ENCODE measurements at places on chromosomes 16 and 17.

GRCh38 chr16:23351360-23351759 lies 49.3 kb downstream of the SCNN1B start:
- no peak for DNase-seq

DNA sequence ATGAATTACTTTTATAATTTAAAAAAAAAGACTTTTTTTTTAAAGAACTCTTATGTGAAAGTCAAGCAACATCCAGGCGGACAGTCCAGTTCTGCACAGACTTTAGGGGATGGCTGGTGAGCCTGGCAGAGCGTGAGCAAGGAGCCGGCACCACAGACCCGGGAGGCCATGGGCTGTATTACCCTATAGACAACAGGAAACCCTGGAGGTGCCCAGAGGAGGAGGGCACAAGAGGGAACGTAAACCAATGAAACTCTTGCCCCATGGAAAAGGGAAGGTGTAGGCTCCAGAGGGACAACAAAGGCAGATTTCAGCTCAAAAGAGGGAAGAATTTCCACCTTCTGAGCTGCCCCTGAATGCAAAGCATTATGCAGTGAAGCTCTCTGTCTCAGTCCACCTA lies 25.5 kb upstream of the RPH3AL start:
- no peak for DNase-seq

DNA sequence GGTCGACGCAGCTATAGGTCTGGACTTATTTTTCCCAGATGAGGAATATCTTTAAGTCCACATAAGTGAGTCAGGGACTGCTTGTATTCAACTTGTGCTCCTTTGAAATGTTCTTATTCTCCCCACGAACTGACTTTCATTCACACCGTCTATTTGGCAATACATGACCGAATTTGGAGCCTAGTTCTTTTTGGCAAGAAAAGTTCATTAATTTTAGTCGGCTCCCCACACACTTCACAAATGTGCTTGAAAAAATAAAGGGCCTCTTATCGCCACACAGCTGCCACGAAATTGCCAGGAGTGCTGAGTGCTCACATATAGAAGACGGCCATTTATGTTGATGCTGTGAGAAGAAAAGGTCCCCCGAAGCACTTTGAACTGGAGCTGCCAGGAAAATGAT lies 152.6 kb downstream of the PRKCA start:
- DNase-seq: no peak

- no peak for DNase-seq
Measured at GRCh38 chr17:59893676-59894100, 767 bp downstream of the RPS6KB1 start.

- DNase-seq: no peak
Measured at GRCh38 chr17:40015005-40015997, at the start of gene CSF3. Gene CSF3 (plus strand): TSS chr17:40015440. CDS start chr17:40015475, 35 bp downstream.

GRCh38 chr16:3879258-3879886 lies 1.1 kb downstream of the CREBBP start:
- DNase-seq: peak; percentile 18

DNA sequence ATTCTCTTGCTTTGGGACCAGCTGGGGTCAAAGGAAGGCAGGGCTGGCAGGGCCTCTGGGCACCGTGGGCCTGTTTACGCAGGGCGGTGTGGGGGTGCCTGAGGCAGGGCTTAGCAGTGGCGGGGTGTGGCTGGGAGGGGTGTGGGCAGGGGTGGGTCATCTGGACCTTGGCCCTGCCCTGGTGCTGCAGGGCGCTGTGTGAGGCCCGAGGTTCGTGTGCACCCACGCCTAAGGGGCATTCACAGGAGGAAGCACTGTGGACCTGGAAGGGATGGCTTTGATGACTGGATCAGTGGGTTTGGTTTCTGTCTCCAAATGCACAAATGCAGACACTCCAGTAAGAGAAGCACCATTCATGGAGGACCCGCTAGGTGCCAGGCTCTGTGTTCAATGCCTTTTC lies 37.3 kb downstream of the BCO1 start:
- no peak for DNase-seq

DNA sequence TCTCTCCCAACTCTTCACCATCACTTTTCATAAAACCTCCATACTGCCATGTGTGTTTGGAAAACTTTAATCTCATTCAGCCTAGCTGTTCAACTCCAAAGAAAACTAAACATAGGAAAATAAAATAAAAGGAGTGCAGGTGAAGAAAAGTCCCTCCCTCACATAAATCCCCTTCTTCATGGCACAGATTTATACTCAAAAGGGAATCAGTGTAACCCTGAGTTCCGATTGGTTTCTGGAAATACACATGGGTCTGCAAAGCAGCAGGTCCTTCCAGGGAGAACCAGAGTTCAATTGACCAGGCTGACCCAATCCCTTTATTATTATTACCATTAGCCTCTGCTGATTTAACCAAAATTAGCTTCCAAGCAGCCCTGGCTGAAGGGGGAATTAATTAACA lies 8.9 kb upstream of the HOXB2 start:
- no peak for DNase-seq

DNA sequence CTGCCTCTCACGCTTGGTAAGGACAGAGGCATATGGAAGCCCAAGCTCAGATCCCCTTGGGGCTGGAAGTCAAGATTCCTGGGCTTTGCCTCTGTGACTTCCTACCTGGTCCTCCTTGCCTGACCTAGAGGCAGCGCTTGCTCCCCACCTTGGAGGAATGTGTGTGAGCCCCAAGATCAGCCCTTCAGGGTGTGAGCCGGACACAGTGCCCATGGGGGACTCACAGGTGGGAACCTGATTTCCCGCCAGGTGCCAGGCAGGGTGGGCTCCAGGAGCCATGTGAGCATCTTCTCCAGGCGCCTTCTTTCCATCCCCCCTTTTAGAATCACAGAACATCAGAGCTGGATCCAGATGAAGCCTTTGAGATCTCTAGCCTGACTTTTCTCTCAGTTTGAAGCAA lies 10.2 kb downstream of the CD300LG start:
- no peak for DNase-seq

DNA sequence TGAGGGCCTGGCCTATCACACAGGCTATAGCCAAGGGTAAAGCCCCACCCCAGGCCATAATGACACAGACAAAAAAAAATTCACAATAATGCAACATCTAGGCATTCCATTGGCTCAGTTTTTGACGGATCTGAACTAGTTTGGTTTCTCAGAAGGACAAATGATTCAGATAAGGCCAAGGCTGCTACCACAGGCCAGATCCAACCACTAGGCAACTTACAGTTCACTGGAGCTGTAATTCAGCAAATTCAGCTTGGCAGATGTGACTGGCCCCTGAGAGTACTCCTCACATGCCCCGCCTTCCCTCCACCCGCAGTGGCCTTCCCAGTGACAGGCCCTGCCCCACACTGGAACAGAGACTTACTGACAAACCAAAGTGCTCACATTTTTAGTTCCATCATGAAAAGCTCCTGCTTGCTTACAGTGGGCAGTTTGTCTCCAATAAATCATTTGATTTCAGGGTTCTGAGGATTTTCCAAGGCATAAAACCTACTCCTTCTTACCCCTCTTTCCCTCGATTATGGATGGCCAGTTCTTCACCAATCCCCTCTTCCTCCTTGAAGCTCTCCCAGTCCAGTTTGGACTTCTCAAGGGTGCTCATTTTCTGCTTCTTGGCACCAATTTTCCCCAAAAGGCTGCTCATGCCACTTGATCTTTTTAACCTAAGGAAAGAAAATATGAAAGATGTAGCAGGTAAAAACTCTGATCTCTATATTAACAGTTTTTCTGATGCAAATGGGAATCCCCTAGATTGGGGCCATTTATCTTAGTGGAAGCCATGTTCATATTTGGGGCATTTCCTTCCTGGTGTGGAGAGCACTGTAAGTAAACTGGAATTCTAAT lies 53.3 kb upstream of the BCAR1 start:
- DNase-seq: no peak

DNA sequence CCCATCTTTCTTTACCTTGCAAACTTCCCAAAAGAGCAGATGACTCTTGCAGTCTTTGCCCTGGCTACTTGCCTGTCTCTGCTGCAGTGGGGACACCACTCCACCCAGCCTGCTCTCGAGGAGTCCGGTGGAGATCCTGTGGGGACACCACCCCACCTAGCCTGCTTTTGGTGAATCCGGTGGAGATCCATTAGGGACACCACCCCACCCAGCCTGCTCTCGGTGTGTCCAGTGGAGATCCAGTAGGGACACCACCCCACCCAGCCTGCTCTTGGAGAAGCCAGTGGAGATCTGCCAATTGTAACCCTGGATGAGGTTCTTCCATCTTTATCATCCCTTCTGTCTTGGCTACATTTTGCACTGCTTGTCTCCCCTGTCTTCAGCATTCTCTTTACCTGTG lies 54.2 kb downstream of the C16orf78 start:
- no peak for DNase-seq

GRCh38 chr17:61221597-61222471 lies 177.8 kb upstream of the TBX2 start:
- no peak for DNase-seq

DNA sequence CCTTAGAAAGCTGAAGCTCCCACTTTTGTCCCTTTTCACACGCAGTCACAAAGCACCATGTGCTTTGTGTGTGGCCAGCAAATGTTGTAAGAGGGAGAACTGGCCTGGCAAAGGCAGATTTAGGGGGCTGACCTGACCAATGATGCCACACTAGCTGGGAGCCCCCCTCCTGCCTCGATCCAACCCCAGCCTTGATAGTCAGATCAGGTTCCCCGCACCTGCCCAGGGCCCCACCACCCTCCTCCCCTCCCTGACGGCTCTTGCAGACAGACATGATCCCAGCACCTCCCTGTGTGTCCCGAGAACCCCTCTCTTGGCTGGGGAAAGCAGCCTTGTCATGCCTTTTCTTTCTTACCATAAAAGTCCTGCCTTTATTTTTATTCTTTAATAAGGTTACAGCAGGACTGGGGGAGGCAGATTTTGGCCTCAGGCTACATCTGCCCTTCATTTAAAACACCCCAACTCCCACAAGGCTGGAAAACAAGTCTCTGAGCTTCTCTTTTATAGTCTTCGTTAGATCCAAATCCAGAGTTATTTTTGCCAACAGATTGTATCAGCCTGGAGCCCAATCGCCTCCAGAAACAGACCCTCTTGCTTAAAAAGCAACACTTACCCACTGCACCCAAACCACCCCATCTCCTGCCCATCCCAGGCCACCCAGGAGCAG lies 201.8 kb upstream of the CDH5 start:
- no peak for DNase-seq

GRCh38 chr16:66256919-66257318 lies 109.6 kb upstream of the CDH5 start:
- no peak for DNase-seq

DNA sequence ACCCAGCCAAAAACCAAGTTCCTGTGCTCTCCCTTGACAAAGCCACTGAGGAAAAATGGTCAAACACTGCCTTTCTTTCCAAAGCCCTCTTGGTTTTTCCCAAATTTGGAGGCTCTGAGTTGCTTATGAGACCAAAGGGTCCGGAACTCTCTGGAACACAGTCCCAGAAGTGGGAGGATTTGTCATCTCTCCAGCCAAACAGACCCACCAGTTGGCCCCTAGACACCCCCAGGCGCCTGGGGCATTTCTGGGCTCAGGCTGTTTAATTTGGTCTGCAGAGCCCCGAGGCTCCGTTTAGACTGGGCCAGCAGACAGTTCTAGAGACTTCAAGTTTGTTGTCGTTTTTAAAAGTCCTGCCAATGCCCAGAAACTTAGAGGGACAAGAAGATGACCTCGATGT lies 239.1 kb downstream of the SEC14L1 start:
- no peak for DNase-seq
